ENCODE measurements at places on chromosomes 5 and 9. TPM values are rescaled to one million over a fixed set of nuclear protein-coding genes. Genes with fewer than 3 reads are reported as not detected.

Gene INSL4
- total RNA-seq, result not detected

Gene PCYOX1L
- 0.29 TPM for total RNA-seq

Gene CAPSL
- total RNA-seq, result not detected

Gene TAF9
- total RNA-seq, result 47.8 TPM

Gene FAM169A
- not detected for total RNA-seq

Gene RNF20
- total RNA-seq, result 26.6 TPM

Gene INSYN2B
- not detected for total RNA-seq

Gene PKD2L2
- not detected for total RNA-seq

Gene ZNF483
- 0.82 TPM for total RNA-seq

Gene IRX2
- 2.4 TPM for total RNA-seq

Gene NPR2
- total RNA-seq, result 14.6 TPM

Gene TEX48
- not detected for total RNA-seq

Gene ZNG1F
- total RNA-seq, result 1.7 TPM

Gene ROPN1L
- total RNA-seq, result not detected

Measured in gastrocnemius medialis (tissue), 4 donors.